ENCODE measurements at places on chromosomes 1 and 21.

- no peak for DNase-seq
Measured at GRCh38 chr1:148263128-148263905, 111.2 kb upstream of the NBPF11 start.

- DNase-seq, result no peak
Measured at GRCh38 chr1:161071886-161072371, 2.2 kb upstream of the ARHGAP30 start.

DNA sequence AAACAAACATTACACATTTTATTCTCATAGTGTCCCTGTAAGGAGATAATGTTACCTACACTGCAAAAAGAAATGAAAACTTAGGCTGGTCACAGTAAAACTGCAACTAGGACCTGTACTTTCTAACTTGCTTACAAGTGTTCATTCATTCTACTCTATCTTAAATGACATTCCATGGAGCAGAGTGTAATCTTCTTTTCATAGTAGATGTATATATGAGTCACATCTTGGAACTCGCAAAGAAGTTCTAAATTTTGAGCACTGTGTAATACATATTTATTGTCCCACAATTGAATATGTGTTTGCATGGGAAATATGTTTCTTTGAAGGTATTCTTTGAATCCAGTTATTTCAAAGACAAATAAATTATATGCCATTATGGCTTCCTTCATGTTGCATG is 1258.5 kb upstream of the ADGRL2 start:
- no peak for DNase-seq

DNA sequence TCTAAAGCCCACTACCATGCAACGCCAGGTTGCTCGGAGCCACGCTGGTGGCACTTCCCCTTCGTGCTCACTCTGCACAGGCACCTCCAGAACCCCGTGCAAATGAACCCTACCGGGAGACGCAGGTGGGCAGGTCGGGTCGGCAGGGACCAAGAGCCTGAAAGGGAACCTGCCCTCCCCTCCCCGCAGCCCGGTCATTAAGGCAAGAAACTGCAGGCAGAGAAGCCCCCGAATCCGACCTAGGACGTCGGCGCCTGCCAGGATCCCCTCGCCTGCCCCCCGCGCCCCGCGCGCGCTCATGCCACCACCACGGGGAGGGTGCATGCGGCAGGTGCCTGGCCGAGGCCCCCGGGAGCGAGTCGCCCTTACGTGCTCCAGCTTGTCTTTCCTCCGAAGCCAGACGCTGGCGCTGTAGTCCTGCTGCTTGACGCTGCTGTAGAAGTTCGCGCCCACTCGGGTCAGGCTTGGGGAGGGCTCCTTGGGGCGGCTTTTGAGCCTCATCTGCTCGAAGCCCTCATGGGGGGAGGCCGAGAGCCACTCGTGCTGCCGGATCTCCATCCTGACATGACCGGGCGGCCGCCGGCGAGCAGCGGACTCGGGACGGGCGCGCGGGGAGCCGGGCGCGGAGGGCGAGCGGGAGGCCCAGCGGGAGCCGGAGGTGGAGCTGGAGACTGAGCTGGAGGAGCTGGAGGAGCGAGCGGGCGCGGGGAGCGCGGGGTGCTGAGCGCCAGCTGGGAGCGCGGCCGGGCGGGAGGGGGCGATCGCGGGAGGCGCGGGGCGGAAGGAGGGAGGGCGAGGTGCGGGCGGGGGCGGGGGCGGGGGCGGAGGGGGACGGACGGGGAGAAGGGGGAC is 552 bp downstream of the PLD5 start:
- DNase-seq, result no peak

- DNase-seq, result no peak
Measured at GRCh38 chr1:83746234-83746633, 252.7 kb downstream of the TTLL7 start.

- DNase-seq, result no peak
Measured at GRCh38 chr1:38173848-38174247, 127.3 kb upstream of the POU3F1 start.

DNA sequence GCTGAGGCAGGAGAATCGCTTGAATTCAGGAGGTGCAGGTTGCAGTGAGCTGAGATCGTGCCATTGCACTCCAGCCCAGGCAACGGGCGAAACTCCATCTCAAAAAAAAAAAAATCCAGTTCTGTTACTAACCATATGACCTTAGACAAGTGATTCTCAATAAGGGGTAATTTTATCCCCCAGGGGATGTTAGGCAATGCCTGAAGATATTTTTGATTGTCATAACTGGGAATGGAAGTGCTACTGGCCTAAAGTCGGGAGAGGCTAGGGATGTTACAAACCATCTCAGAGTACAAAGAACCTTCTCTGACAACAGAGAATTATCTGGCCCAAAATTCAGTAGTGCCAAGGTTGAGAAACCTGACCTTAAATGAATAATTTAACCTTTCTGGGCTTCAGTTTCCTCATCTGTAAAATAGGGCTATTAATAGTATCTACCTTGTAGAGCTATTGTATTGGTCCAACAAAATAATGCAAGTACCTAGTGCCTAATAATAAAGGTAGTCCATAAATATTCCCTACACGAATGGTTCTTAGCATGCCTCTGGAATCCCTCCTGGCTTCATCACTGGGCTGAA is 5.8 kb upstream of the LMNA start:
- no peak for DNase-seq

DNA sequence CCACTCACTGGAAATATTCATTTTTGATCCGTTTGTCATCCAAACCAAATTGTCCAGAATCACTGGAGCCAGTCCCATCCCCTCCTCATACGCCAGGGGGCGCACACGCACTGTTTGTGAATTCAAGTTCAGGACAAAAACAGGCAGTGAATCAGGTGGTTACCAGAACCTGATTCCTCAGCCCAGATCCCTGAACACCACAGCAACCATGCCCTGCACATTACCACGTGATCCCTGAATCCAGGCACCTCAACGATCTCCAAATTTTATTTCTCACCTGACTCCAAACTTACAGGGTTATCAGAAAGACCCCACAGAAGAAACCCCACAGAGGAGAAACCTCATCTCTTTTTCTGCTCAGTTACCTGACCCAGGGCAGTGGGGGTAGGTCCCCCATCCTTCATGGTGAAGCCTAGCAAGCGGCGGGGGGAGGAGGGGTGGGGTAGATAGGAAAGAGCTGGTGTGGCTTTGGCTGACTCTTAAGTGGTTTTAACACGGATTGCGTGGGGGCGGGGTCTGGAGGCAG is 1.4 kb upstream of the PTPRF start:
- no peak for DNase-seq

GRCh38 chr1:198780376-198780775 is 141.5 kb downstream of the PTPRC start:
- no peak for DNase-seq

DNA sequence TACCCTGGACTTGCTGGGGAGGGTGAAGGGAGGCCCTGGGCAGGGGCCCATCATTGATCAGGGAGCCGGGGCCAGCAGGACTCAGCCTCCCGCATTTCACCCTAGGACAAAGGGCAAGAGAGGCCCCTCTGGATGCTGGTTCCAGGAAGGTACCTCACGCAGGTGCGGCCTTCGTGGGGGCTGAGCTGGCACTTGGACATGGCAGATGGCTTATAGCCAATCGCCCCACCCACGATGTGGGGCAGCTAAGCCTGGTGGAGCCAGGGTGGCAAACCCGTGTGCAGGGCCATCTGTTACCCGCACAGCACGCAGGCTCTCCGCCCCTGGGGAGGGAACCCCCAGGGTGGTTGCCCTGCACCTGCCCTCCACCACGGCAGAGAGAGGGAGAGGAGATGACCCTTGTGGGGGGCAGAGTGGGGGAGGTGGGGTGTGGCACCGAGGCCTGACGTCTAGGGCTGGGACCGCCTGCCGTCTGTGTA is 2.5 kb downstream of the TFF3 start:
- DNase-seq, result no peak

- no peak for DNase-seq
Measured at GRCh38 chr1:91591175-91591974, 90.7 kb downstream of the CDC7 start.

DNA sequence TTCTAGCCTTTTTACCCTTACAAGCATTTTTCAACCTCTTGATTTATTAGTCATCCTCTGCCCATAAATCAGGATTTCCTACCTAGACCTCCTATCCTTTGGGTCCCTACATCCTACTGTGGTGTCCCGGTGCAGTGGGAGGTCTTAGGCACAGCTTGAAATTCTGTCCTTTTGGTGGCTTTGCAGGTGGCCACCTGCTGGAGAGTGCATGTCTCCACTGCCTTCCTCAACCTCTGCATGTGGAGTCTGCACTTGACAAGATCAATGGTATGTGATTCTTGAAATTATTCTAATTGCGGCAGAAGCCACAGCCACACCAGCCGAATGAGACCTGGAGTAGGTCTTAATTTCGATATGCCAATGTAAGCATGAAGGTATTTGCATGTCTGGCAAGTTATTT is 11.4 kb upstream of the KCNA3 start:
- no peak for DNase-seq

GRCh38 chr1:1540090-1540817 is at the start of gene TMEM240:
TMEM240 (minus strand) TSS chr1:1540624; CDS start chr1:1540346, 278 bp downstream.
- DNase-seq, result no peak

GRCh38 chr1:182631954-182632353 is 27.8 kb upstream of the RGS16 start:
- DNase-seq, result no peak

GRCh38 chr1:96538111-96538641 is 183.4 kb upstream of the PTBP2 start:
- DNase-seq, result no peak

DNA sequence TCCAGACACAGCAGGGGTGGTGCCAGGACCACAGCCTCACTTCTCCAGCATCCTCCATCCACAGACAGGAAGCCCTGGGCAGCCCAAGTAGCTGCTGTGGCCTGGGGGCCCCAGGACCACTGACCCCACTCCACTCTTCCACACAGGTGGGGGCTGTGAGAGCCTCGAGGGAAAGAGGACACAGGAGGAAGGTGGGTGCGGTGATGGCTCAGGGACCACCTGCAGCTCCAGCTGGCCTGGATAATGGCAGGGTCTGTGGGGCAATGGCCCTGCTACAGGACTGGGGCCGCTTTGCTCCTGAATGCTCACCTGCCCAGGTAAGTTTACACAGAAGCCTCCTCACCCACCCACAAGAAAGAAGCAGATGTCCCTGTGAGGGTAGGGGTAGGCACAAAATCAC is 18.3 kb upstream of the PRSS38 start:
- no peak for DNase-seq

DNA sequence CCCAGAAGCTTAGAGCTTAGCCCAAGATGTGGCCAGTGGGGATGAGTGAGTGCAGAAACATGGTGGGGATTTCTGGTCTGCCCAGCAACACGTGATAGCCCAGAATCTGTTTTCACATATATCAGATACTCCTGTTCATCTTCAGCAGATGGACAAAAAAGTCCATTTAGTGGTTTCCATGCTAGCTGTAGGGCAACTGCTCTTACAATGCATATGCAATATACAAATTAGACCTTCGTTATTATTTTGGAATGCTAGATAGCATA is 96.9 kb upstream of the SGIP1 start:
- no peak for DNase-seq

- no peak for DNase-seq
Measured at GRCh38 chr1:203799157-203799556, 3.7 kb downstream of the ZBED6 start.

DNA sequence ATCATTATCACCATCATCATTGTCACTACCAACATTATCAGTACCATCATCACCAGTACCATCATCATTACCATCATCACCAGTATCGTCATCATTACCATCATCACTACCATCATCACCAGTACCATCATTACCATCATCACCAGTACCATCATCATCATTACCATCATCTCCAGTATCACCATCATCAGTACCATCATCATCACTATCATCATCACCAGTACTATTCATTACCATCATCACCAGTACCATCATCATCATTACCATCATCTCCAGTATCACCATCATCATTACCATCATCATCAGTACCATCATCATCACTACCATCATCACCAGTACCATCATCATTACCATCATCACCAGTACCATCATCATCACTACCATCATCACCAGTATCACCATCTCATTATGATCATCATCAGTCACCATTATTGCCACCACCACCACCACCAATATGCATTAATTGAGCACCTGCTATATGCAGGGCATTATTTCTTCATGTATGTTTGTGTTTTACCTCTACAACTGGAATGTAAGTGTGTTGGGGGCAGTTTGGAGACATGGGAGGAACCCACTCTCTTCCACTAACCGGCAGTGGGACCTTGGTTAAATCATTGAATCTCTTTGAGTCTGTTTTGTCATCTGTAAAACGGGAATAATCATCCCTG is 7.0 kb downstream of the ZBTB8B start:
- DNase-seq, result no peak

Measured in cortex of kidney (tissue), 1 donor.